Stimulated activated CD4-positive, alpha-beta T cell treated with anti-CD3 and anti-CD28 coated beads, Interleukin-1b, Interleukin-23, amount 100 ng/mL, for 1 hour (primary cell): ENCODE measurements at places on chromosomes 7 and 10.

GRCh38 chr10:30758338-30758737 lies 128.8 kb upstream of the LYZL2 start:
- no peak for DNase-seq

DNA sequence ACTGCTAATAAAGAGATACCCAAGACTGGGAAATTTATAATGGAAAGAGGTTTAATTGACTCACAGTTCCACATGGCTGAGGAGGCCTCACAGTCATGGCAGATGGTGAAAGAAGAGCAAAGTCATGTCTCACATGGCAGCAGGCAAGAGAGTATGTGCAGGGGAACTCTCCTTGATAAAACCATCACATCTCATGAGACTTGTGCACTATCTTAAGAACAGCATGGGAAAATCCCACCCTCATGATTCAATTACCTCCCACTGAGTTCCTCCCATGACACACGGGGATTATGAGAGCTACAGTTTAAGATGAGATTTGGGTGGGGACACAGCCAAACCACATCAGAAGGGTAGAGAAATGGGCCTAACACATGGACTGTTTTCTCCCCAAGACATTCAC lies 156.3 kb downstream of the CCDC71L start:
- no peak for DNase-seq

DNA sequence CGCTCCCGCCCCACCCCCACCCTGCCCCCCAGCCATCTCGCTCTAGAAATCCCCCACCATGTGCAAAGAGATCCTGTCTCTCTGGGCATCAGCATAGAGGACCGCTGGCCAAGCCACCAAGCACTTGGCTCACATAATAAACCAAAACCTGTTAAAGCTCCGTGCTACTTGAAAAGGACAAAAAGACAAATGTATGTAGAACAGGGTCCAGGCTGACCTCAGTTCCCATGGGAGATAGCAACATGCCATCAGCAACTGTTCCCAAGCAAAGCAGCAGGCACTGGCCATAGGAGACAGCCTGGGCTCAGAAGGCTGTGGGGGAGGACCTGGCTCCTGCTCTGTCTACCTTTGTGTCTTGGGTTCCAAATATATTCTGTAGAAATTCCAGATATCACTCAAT lies 38.4 kb upstream of the GDF10 start:
- no peak for DNase-seq

GRCh38 chr7:85733169-85733915 lies 546.5 kb upstream of the SEMA3D start:
- DNase-seq = no peak

GRCh38 chr10:70715853-70716795 lies 43.8 kb downstream of the ADAMTS14 start:
- no peak for DNase-seq

- DNase-seq = no peak
Observed at GRCh38 chr7:138396251-138397070, 63.6 kb upstream of the TRIM24 start.

GRCh38 chr10:119205894-119206602 lies 1.3 kb upstream of the GRK5 start:
- no peak for DNase-seq
